ENCODE measurements at places on chromosomes 12 and 14.

GRCh38 chr12:18183141-18183540 is 78.2 kb upstream of the PIK3C2G start:
- no peak for DNase-seq
- H3K27ac ChIP-seq: no peak overlapping the region
- H3K4me3 ChIP-seq: no peak overlapping the region
- H3K4me1 ChIP-seq: no peaks in the 10 kb centered on the region
- no peaks in the 10 kb centered on the region for H3K36me3 ChIP-seq
- H3K27me3 ChIP-seq: no peaks in the 10 kb centered on the region

DNA sequence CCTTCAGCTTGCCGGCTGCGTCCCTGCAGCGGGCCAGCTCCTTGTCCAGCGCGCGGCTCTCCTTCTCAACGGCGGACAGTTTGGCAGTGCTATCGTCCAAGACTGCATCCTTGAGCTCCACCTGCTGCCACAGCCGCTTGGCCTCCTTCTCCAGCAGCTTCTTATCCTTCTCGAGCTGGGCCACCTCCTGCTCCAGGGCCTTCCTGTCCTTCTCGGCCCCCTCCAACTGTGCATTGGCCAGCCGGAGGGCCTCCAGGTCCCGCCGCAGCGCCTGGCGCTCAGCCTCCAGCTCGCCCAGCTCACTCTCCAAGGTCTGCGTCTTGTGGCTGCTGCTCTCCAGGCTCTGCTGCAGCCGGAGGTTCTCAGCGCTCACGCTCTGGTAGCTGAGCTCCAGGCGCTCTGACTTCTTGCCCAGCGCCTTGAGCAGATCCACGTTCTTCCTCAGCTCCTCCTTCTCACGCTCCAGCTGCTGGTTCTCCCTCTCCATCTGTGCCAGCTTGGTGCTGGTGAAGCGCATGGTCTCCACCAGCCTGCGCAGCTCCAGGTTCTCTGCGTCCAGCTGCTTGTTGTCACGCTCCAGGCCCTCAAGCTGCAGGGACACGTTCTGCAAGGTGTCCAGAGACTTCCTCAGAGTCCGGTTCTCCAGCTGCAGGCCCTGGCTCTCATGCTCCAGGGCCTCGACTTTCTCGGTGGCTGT is 68.8 kb upstream of the GPR68 start:
- no peak overlapping the region for H3K4me3 ChIP-seq
- peaks cover 10% of the 10 kb centered on the region for H3K4me1 ChIP-seq
- H3K27me3 ChIP-seq: no peaks in the 10 kb centered on the region

GRCh38 chr14:64951724-64952123 is 9.2 kb upstream of the GPX2 start:
- H3K4me3 ChIP-seq: no peak overlapping the region
- H3K4me1 ChIP-seq: peaks cover 6% of the 10 kb centered on the region
- DNase-seq: no peak
- H3K27ac ChIP-seq: no peak overlapping the region
- H3K36me3 ChIP-seq: no peaks in the 10 kb centered on the region

DNA sequence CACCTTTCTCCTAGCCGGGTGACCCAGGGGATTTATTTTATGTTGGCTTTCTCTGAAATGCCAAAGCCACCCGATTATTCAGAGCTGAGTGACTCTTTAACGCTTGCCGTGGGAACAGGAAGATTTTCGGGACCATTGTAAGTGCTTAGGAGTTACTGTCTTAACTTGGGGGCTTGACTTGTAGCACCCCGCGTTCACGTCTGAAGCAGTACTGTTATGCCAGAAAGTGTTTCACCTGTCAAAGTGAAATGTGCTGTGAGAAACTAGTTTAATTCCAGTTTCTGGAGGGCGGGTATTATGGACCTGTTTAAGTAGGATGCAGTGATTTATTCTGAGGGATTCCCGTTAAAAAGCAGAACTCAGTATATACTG is 218 bp downstream of the LYSET start:
- no peak for DNase-seq
- no peaks in the 10 kb centered on the region for H3K27me3 ChIP-seq
- peak overlapping the region; percentile 99 for H3K4me3 ChIP-seq
- peak overlapping the region; percentile 98 for H3K27ac ChIP-seq
- no peaks in the 10 kb centered on the region for H3K36me3 ChIP-seq

DNA sequence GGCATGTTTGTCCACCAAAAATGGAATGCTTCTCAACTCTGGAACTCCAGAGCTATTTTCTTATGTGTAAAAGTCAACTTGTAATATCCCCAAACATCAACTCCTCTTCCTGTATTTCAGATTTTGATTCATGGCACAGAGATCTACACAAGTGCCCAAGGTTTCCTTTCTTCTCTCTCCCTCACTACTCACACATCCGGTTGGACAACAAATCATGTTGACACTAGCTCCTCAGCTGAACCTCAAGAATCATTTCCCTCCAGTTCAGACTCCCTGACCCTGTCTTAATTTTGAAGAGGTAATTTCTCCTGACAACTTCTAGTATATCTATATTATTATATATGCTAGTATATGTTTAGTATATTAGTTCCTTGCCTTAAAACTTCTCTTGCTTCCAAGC is 485.4 kb upstream of the CCDC196 start:
- no peak for DNase-seq
- no peaks in the 10 kb centered on the region for H3K27me3 ChIP-seq
- no peaks in the 10 kb centered on the region for H3K36me3 ChIP-seq
- no peak overlapping the region for H3K27ac ChIP-seq
- H3K4me1 ChIP-seq: no peaks in the 10 kb centered on the region
- H3K4me3 ChIP-seq: no peak overlapping the region

DNA sequence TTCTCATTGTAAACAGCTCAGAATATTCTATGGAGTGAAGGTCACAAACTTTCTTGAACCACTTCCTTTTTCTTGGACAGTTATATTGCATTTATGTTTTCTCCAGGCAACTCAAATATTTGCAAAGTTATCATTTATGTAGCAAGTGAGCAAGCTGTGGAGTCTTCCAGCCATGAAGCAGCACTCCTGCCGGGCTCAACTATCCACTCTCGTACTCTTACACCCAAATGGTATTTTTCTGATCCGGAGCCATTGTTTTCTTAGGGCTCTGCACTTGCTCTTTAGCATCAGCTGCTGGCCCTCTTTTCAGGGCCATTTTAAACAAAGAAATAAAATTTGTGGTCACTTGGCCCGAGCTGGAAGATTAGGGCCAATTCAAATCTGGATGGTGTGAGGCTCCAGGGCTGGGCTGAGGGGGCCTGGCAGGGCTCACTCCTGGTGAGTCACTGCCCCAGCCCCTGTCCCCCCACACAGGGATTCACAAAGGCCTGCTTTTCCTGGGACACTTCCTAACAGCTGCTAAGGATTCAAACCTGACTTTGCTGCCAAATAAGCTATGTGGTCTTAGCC is 19.7 kb downstream of the SYNE3 start:
- DNase-seq: no peak
- no peaks in the 10 kb centered on the region for H3K27me3 ChIP-seq
- peak overlapping the region; percentile 0 for H3K27ac ChIP-seq

- H3K4me1 ChIP-seq: no peaks in the 10 kb centered on the region
- no peak overlapping the region for H3K27ac ChIP-seq
- no peaks in the 10 kb centered on the region for H3K36me3 ChIP-seq
- no peaks in the 10 kb centered on the region for H3K27me3 ChIP-seq
- DNase-seq: no peak
Observed at GRCh38 chr14:51554953-51555352, 96.8 kb upstream of the FRMD6 start.

DNA sequence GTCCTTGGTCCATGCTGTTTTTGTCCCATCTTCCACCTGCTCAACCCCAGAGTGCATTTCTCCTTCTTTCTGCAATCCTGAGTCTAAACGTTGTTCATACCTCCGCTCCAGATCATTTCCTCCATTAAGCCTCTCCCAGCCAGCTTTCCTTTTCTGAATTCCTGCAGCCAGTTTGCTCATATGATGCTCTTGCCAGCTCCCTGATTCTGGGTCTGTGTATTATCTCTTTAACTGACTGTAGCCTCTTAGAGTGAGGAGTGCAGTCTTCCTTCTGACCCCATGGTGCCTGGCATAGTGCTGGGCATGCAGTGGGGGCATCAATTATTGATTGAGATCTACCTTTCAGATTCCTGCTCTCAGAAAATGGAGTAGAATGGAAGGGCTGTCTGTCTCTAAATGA is 11.5 kb upstream of the TBPL2 start:
- no peaks in the 10 kb centered on the region for H3K36me3 ChIP-seq
- H3K4me1 ChIP-seq: peaks cover 18% of the 10 kb centered on the region
- DNase-seq: no peak
- H3K4me3 ChIP-seq: no peak overlapping the region
- H3K27me3 ChIP-seq: no peaks in the 10 kb centered on the region

- no peak for DNase-seq
- H3K27me3 ChIP-seq: no peaks in the 10 kb centered on the region
- peaks cover 61% of the 10 kb centered on the region for H3K36me3 ChIP-seq
Observed at GRCh38 chr14:102450206-102451063, 59.1 kb downstream of the ANKRD9 start.

DNA sequence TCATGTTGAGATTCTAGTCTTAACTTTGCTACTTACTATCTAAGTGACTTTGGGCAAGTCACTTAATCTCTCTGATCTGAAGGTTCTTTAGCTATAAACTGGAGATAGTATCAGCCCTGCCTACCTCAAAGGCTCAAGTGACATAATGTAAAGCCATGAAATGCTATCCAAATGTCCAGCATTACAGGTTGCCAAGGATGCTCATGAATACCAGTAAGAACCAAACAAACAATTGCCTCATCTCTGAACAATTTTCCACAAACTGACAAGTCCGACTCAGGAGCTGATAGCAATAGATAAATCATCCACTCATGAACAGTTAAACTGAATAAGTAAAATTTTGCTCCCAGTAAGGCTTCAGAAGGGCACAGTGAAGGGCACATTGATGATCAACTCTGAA is 51.5 kb downstream of the LMNTD1 start:
- H3K27ac ChIP-seq: no peak overlapping the region
- H3K4me1 ChIP-seq: no peaks in the 10 kb centered on the region
- H3K4me3 ChIP-seq: no peak overlapping the region

All from thoracic aorta (tissue), 2 donors.